A549 treated with CpdA at 1 μM for 4 hours (cell line): ENCODE measurements at places on chromosomes 2 and 18. TPM values are rescaled to one million over a fixed set of nuclear protein-coding genes. Genes with fewer than 3 reads are reported as not detected.

The LHCGR gene
- total RNA-seq: not detected in 5 replicates

The PROKR1 gene
- total RNA-seq: 0.03 TPM in 1 of 5 replicates, not detected in the others

The AQP12B gene
- not detected in 5 replicates for total RNA-seq

The LOXL3 gene
- total RNA-seq: 0.32 to 0.65 TPM (median 0.45 TPM) in 5 replicates

The SKA1 gene
- 11.9 to 17.1 TPM (median 12.4 TPM) in 5 replicates for total RNA-seq

The CRACDL gene
- total RNA-seq: 0.49 to 0.89 TPM (median 0.54 TPM) in 5 replicates
